ENCODE measurements at places on chromosomes 13 and 19. TPM values are rescaled to one million over a fixed set of nuclear protein-coding genes. Genes with fewer than 3 reads are reported as not detected.

Gene GJB6
- not detected for total RNA-seq

- no peak overlapping the region for H3K4me3 ChIP-seq
- H3K27me3 ChIP-seq: no peaks in the 10 kb centered on the region
- peaks cover 97% of the 10 kb centered on the region for H3K36me3 ChIP-seq
- H3K4me1 ChIP-seq: peaks cover 4% of the 10 kb centered on the region
These were observed 13.4 kb upstream of the TMEM86B start for GRCh38 chr19:55241935-55242464.

- H3K36me3 ChIP-seq: no peaks in the 10 kb centered on the region
- no peak overlapping the region for H3K27ac ChIP-seq
- peaks cover 16% of the 10 kb centered on the region for H3K4me1 ChIP-seq
- H3K4me3 ChIP-seq: no peak overlapping the region
- H3K27me3 ChIP-seq: no peaks in the 10 kb centered on the region
- no peak for DNase-seq
These were observed 4.3 kb upstream of the ADM5 start for GRCh38 chr19:49684983-49685553.

DNA sequence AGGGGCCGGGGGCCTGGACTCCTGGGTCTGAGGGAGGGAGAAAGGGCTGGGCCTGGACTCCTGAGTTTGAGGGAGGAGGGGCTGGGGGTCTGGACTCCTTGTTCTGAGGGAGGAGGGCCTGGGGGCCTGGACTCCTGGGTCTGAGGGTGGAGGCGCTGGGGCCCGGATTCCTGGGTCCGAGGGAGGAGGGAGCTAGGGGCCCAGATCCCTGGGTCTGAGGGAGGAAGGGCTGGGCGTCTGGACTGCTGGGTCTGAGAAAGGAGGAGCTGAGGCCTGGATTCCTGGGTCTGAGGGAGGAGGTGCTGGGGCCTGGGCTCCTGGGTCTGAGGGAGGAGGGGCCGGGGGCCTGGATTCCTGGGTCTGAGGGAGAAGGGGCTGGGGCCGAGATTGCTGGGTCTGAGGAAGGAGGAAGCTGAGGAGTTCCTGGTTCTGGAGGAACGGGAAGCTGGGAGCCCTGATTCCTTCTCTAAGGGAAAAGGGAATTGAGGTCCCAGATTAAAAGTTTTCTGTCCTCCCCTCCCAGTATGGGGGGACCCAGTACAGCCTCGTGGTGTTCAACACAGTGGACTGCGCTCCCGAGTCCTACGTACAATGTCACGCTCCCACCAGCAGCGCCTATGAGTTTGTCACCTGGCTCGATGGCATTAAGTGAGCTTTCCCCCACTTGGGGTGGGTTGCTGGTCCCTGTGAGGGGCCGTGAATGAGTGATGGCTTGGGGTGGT is 721 bp downstream of the MED25 start:
- peak overlapping the region; percentile 89 for H3K27ac ChIP-seq
- no peak for DNase-seq
- H3K4me3 ChIP-seq: peak overlapping the region; percentile 94

DNA sequence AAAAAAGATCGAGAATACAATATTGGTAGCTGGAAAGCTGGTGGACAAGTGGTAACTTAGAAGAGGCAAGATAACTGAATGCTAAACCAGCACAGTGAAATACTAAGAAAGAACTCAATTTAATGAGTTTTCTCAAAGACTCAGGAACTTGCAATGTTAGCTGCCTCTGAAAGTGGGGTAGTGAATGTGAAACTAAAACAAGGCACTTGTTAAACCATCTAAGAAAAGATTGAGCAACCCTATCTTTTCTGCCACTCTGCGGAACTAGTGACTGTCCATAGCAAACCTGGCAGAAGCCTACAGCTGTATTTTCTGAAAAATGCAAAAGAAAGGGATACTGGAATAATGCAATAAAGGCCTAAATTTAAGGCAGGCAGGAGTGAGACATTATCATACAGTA is 1574.4 kb upstream of the PRR20A start:
- H3K27ac ChIP-seq: no peak overlapping the region
- no peaks in the 10 kb centered on the region for H3K27me3 ChIP-seq
- no peaks in the 10 kb centered on the region for H3K4me1 ChIP-seq

Gene CPB2
- total RNA-seq: not detected

DNA sequence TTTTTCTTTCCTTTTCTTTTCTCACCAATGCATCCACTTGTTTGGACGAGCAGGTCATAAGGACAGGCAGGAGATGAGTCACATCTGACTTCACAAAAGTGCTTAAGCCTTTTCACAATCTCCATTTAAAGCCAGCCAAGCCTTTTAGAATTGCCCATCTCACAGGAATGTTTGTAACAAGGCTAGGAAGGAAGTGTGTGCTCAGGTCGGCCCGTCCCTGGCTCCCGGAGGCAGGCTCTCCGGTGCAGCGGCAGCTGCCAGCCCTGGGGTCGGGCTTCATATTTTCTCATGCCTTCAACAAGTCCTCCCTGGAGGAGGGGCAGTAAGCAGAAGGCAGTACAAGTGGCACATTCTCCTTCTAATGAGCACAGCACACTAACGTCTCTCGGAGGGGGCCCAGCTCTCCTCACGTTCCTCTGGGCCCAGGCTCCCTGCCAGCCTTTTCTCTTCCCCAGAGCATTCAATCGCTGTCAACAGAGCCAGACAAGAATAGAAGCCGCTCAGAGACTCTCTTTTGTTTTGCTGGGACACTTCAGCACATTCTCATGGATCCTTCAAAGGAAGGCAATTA is 180.5 kb downstream of the COL4A1 start:
- no peaks in the 10 kb centered on the region for H3K36me3 ChIP-seq
- no peaks in the 10 kb centered on the region for H3K4me1 ChIP-seq
- H3K27ac ChIP-seq: no peak overlapping the region
- DNase-seq: no peak
- no peak overlapping the region for H3K4me3 ChIP-seq
- no peaks in the 10 kb centered on the region for H3K27me3 ChIP-seq

DNA sequence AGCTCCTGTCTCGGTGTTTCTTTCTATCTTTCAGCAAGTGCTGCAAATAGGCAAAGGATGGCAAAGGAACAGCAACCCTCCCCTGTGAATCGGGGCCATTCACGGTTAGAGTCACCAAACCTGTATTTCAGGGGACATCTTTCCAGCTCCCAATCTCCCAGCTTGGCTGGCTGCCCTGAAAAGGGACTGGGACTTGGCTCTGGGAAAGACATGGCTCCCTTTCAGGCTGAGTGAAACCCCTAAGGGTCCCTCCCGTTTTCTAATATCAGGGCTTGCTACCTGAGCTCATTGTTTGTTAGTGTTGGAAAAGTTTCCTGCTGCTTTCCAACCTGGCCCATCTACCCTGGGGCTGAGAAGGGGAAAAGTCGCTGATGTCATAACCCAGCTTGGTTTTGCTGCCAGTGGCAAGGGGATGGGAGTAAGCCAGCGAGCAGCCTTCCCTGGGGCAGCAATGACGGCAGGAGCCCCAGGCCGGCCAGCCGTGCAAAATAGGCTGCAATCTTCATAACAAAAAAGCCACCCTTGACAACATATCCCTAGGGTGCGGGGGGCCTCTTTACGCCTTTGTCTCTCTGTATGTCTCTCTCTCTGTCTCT is 29.9 kb downstream of the SERP2 start:
- H3K27ac ChIP-seq: no peak overlapping the region
- no peaks in the 10 kb centered on the region for H3K36me3 ChIP-seq
- H3K4me3 ChIP-seq: no peak overlapping the region
- no peaks in the 10 kb centered on the region for H3K27me3 ChIP-seq

DNA sequence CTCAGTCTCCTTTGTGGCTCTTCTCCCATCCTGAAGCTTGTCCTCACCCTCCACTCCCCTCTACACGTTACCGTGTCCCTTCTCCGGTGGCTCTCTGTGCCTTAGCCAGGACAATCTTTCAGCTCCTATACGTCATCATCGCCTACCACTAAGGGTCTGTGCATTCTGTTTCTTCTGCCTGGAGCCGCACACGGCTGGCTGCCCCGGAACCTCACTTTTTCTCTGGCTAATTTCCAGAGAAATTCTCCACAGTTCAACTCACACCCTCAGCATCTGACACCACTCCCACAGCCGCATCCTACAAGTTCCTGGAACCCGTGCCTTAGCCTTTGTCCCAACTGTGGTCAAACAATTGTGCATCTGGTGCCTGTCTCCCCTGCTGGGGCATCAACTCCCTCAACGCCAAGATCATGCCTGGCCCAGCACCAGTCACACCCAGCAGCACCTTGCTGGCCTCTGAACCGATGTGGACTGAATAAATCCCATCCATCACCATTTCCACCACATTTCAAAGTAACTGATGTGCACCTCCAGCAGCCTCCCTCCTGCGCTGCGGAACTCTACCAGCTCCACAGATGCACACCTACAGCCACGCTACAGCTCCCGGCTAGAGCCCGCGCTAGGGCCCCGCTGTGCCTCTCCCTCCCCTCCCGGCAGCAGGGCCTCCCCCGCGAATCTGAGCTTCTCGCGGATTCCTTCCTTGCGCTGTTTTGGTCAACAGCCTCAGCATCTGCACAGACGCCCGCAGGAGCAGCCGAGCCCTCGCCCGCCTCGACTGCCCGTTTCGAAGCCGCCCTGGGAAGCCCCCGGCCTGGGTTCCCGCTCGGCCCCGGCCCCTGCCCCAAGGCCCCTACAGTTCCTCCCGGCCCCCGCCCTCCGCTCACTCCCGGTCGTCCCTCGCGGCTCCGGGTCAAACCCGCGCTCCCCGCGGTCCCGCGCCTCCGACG is 689 bp downstream of the DCUN1D2 start:
- no peaks in the 10 kb centered on the region for H3K36me3 ChIP-seq
- no peak for DNase-seq
- peak overlapping the region; percentile 73 for H3K27ac ChIP-seq
- H3K4me1 ChIP-seq: peaks cover 27% of the 10 kb centered on the region
- H3K27me3 ChIP-seq: no peaks in the 10 kb centered on the region

Gene GRIK5
- 0.27 TPM for total RNA-seq

Gene VMAC
- total RNA-seq: 27.8 TPM

GRCh38 chr13:44272692-44273091 is 100.9 kb upstream of the SERP2 start:
- H3K27me3 ChIP-seq: no peaks in the 10 kb centered on the region
- no peaks in the 10 kb centered on the region for H3K36me3 ChIP-seq
- H3K4me3 ChIP-seq: no peak overlapping the region
- no peak for DNase-seq
- peaks cover 29% of the 10 kb centered on the region for H3K4me1 ChIP-seq

GRCh38 chr13:106118050-106118449 is 417.4 kb downstream of the EFNB2 start:
- no peak for DNase-seq
- no peak overlapping the region for H3K4me3 ChIP-seq
- no peaks in the 10 kb centered on the region for H3K4me1 ChIP-seq
- H3K27ac ChIP-seq: no peak overlapping the region
- no peaks in the 10 kb centered on the region for H3K36me3 ChIP-seq
- no peaks in the 10 kb centered on the region for H3K27me3 ChIP-seq
